ENCODE measurements at places on chromosomes 7 and 10. TPM values are rescaled to one million over a fixed set of nuclear protein-coding genes. Genes with fewer than 3 reads are reported as not detected.

Gene TUBAL3
- total RNA-seq: not detected

Gene SPDYE5
- total RNA-seq: not detected

Gene EEPD1
- 13.0 TPM for total RNA-seq

Gene NME8
- not detected for total RNA-seq

Gene COL26A1
- total RNA-seq: not detected
